ENCODE measurements at places on chromosomes 4 and X. TPM values are rescaled to one million over a fixed set of nuclear protein-coding genes. Genes with fewer than 3 reads are reported as not detected.

- H3K4me3 ChIP-seq = no peak overlapping the region
- H3K27ac ChIP-seq = no peak overlapping the region
- H3K27me3 ChIP-seq = no peaks in the 10 kb centered on the region
- DNase-seq = no peak
- no peaks in the 10 kb centered on the region for H3K4me1 ChIP-seq
These were observed 542.0 kb downstream of the GBA3 start for GRCh38 chr4:23234716-23235115.

- H3K4me1 ChIP-seq = peaks cover 29% of the 10 kb centered on the region
- no peaks in the 10 kb centered on the region for H3K27me3 ChIP-seq
- peak; percentile 92 for DNase-seq
- no peaks in the 10 kb centered on the region for H3K36me3 ChIP-seq
- H3K4me3 ChIP-seq = peak overlapping the region; percentile 1
These were observed 28.5 kb upstream of the FGF2 start for GRCh38 chr4:122798101-122798500.

DNA sequence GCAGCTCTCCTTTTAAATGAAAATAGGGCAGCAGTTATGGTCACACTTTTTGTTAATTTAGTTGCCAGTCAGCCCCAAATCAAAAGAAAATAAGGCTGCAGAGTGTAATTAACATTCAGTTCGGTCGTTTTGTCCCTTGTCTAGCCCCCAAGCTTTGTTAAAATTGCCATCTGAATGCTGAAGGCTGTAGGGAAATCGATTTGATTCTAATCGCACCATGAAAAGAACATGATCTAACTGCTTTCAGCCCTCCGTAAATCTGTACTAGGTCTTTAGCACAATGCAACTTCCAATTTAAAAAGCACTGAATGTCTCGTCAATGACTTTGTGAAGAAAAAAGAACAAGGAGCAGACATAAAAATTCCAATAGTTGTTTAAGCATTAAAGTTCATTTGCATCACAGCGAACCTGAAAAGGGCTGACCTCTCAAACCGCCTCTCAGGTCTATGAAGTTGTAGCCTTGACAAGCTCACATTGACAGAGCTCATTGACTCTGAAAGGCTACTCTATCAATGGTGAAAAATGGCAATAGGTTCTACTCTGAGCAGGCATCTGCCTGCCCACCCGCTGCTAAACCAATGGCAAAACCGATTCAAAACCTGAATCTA, 48.9 kb downstream of the CHIC2 start:
- H3K4me1 ChIP-seq = no peaks in the 10 kb centered on the region
- no peak overlapping the region for H3K4me3 ChIP-seq
- no peak for DNase-seq
- no peaks in the 10 kb centered on the region for H3K36me3 ChIP-seq

DNA sequence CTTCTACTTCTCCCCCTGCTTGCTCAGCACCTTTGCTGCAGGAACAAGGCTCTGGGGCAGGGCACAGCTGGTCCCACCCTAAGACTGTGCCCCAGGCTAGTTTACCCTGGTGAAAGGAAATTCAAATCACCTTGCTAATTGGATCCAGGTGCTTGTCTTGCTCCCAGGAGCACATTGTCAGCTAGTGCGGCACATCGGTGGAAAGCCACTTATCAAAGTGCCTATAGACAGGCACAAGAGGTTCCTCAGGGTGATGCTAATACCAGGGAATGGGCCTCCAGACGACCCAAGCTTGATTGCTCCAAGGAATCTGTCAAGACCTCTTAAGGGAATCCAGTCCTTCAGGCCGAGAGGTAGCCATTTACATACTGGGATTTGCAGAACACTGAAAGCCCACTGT, 64.5 kb upstream of the PRPS1 start:
- no peak for DNase-seq
- H3K27ac ChIP-seq = no peak overlapping the region
- H3K4me1 ChIP-seq = no peaks in the 10 kb centered on the region

DNA sequence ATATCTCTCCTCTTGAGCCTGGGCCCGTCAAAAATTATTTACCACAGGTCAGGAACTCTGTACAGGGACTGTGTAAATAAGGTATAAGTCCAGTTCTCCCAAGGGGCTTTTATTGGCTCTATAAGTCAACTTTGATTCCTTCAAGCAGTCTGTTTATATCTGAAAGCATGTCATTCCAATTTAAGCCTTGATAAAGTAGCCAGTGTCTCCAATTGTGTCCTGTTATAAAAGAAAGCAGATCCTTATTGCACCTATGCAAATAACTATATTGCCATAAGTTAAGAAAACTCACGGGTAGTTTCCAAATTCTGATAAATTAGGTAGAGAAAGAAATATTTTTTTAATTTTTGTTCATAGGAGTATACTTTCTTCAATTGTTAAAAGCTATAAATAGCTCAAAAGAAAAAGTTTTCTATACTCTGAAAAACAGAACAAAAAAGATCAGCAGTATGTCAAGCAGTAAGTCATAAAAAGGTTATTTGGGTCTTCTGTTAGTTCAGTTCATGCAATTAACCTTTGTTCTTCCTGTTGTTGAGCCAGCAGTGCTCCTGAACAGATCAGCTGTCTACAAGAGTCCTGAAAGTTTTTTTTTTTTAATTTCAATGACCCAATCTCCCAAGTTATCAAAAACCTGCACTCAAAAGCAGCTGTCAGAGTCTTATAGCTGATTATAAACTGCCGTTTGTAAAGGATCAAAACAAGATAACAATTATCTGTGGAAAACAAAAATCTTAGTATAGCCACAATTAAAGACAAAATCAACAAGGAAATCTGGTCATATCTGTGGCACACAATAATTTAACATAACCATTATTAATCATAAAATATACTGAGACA, 178.4 kb upstream of the GALNT7 start:
- H3K27ac ChIP-seq = no peak overlapping the region
- no peak overlapping the region for H3K4me3 ChIP-seq
- H3K4me1 ChIP-seq = no peaks in the 10 kb centered on the region

DNA sequence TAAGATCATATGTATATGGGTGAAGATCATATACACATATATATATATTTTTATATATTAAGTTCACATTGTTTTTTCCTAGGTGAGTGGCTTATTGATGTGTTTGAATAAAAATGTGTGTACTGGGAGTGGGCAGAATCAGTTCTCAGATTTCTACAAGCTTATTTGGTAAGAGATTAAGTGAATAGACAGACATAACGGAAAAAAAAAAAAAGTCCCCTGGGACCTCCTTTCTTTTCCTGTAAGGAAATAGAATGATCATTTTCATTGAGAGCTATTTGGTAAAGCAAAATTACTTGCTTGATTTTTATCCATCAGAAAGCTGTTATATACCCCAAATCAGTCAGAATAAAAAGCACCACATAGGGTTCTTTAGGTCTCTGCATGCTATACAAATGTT, 597.7 kb downstream of the PCDH18 start:
- no peaks in the 10 kb centered on the region for H3K27me3 ChIP-seq
- H3K4me3 ChIP-seq = no peak overlapping the region
- H3K27ac ChIP-seq = no peak overlapping the region
- peaks cover 15% of the 10 kb centered on the region for H3K4me1 ChIP-seq
- peak; percentile 67 for DNase-seq

DNA sequence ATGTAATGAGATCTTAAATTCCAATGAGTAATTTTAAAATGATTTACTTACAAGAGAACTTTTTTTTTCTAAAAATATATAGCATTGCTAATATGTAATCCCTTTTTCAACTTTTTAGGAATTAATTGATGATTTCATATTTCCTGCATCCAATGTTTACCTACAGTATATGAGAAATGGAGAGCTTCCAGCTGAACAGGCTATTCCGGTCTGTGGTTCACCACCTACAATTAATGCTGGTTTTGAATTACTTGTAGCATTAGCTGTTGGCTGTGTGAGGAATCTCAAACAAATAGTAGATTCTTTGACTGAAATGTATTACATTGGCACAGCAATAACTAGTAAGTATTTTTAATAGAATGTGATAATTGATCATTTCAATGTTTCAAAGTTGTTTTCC, 113.2 kb downstream of the USP9X start:
- H3K4me3 ChIP-seq = no peak overlapping the region
- H3K4me1 ChIP-seq = no peaks in the 10 kb centered on the region
- H3K27me3 ChIP-seq = no peaks in the 10 kb centered on the region
- no peak overlapping the region for H3K27ac ChIP-seq

DNA sequence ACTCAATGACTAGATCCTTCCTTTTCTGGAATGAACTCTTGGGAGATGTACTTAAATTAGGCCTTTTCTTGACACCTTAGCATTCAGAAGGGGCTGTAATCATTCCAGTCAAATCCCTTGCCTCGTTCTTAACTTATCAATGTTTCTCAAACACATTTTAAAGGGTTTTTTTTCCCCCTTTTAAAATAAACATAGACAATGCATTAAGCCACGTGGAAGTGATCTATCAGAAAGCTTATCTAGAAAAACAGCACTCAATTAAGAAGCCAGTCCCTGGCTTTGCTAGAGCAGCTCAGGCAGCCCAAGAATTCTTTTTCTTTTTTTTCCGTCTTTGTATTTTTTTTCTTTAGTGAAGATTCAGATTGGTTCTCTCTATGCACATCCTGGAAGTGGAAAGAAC, 118.2 kb downstream of the PCDH7 start:
- H3K4me3 ChIP-seq = no peak overlapping the region
- peaks cover 77% of the 10 kb centered on the region for H3K4me1 ChIP-seq
- H3K27me3 ChIP-seq = no peaks in the 10 kb centered on the region
- H3K27ac ChIP-seq = no peak overlapping the region
- DNase-seq = no peak

DNA sequence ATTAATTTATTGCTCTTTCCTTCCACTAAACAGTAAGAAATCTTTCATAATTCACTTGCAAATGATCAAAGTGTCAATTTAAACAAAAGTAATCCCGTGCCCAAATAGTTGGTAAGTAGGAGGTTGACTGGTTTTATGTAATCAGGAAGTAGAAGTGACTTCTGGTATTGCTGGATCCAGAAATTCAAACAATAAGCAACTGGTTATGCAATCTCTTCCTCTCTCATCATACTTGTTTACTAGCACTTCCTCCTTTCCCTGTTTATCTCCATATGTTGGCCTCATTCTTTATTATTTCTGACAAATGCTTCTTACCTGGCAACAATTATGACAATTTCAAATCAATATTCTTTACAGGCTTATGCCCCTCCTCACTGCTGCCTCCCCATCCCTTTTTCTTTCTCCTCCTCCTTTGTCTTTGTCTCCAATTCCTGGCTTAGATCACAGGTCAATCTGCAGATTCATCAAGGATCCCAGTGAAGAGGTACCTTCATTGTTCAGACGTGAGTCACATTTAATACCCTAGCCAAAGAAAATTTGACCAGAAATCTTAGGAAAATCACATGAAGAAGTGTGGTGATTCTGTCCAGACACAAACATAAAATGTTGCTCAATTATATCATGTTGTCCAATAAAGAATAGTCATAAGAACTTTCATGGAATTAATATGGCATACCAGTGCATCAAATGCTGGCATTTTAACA, 323.2 kb upstream of the PCDH7 start:
- H3K4me1 ChIP-seq = peaks cover 25% of the 10 kb centered on the region
- no peak overlapping the region for H3K4me3 ChIP-seq
- no peaks in the 10 kb centered on the region for H3K27me3 ChIP-seq
- H3K27ac ChIP-seq = peak overlapping the region; percentile 50
- DNase-seq = peak; percentile 19
- no peaks in the 10 kb centered on the region for H3K36me3 ChIP-seq

- no peak for DNase-seq
- no peak overlapping the region for H3K27ac ChIP-seq
- no peaks in the 10 kb centered on the region for H3K4me1 ChIP-seq
- H3K4me3 ChIP-seq = no peak overlapping the region
These were observed 16.9 kb downstream of the STAP1 start for GRCh38 chr4:67575232-67576058.

GRCh38 chr4:53559021-53559620, 32.2 kb downstream of the LNX1 start:
- no peaks in the 10 kb centered on the region for H3K27me3 ChIP-seq
- no peaks in the 10 kb centered on the region for H3K36me3 ChIP-seq
- no peak overlapping the region for H3K4me3 ChIP-seq
- no peaks in the 10 kb centered on the region for H3K4me1 ChIP-seq
- no peak for DNase-seq
- H3K27ac ChIP-seq = no peak overlapping the region

- no peaks in the 10 kb centered on the region for H3K4me1 ChIP-seq
- H3K36me3 ChIP-seq = no peaks in the 10 kb centered on the region
These were observed 52.1 kb downstream of the PTCHD1 start for GRCh38 chrX:23386726-23387125.

- no peak overlapping the region for H3K27ac ChIP-seq
- peaks cover 27% of the 10 kb centered on the region for H3K36me3 ChIP-seq
- no peak overlapping the region for H3K4me3 ChIP-seq
- no peaks in the 10 kb centered on the region for H3K27me3 ChIP-seq
These were observed 37.7 kb downstream of the ETDC start for GRCh38 chrX:135346975-135347374.

DNA sequence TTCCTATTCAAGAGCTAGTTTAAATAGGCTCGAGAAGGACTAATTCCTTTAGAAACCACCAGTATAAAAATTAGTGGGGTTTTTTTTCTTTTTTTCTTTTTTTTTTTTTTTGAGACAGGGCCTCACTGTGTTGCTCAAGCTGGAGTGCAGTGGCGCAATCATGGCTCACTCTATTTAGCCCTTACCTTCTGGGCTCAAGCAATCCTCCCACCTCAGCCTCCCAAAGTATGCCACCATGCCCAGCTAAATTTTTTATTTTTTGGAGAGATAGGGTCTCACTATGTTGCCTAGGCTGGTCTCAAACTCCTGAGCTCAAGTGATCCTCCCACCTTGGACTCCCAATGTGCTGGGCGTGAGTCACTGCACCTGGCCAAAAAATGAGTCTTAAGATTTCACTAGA, 52.8 kb downstream of the APOO start:
- no peaks in the 10 kb centered on the region for H3K4me1 ChIP-seq
- no peaks in the 10 kb centered on the region for H3K27me3 ChIP-seq
- H3K36me3 ChIP-seq = no peaks in the 10 kb centered on the region
- DNase-seq = no peak
- no peak overlapping the region for H3K4me3 ChIP-seq

GRCh38 chrX:14027511-14028019, 2.1 kb downstream of the GEMIN8 start:
- H3K27ac ChIP-seq = no peak overlapping the region
- H3K4me3 ChIP-seq = no peak overlapping the region
- H3K4me1 ChIP-seq = peaks cover 9% of the 10 kb centered on the region
- peak; percentile 29 for DNase-seq
- H3K27me3 ChIP-seq = no peaks in the 10 kb centered on the region

The PDCL2 gene
- not detected for total RNA-seq

The SPARCL1 gene
- total RNA-seq = 1.1 TPM

Measured in A673 (cell line).